Activated T-cell treated with anti-CD3 and anti-CD28 coated beads for 48 hours (primary cell): ENCODE measurements at places on chromosomes 3 and 15.

GRCh38 chr15:99016680-99017321 lies 9.2 kb upstream of the PGPEP1L start:
- no peak for DNase-seq

- DNase-seq: no peak
These were observed 59.0 kb downstream of the MGLL start for GRCh38 chr3:127763337-127763736.

DNA sequence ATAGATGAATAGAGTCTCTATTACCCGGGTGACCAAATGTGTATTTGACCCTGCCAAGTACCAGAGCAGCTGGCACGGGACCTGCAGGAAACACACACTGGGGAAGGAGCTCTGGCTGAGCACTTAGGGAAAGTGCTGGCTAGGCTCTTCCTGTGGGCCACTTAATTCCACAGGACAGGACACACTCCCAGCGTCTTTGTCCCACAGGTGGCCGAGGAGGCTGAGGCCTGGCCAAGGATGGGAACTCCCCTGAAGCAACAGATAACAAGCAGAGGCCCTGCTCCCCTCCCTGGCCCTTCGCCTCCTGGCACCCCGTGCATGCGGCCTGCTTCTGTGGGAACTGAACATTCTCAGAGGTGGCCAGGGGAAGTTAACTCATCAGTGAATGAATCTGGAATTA lies 180.8 kb downstream of the ATP10A start:
- DNase-seq: no peak

GRCh38 chr3:146593776-146594175 lies 11.4 kb downstream of the PLSCR5 start:
- DNase-seq: no peak

GRCh38 chr15:68054628-68055223 lies 611 bp downstream of the PIAS1 start:
- peak; percentile 35 for DNase-seq

- DNase-seq: no peak
These were observed 42.0 kb downstream of the MKRN2 start for GRCh38 chr3:12598890-12599289.

DNA sequence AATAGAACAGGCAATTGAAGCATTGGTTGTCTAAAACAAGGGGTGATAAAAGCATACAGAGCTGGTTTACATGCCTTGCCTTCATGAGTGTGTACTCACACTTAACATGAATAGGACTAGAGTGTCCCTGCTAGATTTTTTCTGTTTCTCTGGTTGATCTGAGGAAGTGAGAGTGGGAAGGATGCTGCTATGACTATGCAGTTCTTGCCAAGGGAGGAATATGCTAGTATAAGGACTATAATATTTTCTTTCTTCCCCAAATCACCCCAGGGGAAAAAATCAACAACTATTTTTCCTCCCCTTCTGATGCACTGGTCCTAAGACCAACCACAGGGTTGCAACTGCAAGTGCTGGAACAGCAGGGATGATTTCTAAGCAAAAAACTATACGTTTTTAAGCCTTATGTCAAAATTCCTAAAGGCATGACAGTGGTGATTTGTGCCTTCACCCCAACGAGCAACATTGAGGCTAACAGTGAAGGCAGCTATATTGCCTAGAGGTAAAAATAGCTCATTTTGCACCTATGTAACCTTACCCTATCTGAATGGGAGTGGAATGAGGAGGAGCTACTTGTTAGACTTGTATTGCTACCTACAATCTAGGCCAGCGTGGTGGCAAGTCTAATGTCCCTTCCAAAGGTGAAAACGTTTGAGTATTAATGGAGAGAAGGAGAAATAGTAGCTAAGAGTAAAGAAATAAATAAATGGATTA lies 33.5 kb upstream of the USP8 start:
- DNase-seq: no peak
